ENCODE measurements at places on chromosomes 1 and 21. TPM values are rescaled to one million over a fixed set of nuclear protein-coding genes. Genes with fewer than 3 reads are reported as not detected.

DNA sequence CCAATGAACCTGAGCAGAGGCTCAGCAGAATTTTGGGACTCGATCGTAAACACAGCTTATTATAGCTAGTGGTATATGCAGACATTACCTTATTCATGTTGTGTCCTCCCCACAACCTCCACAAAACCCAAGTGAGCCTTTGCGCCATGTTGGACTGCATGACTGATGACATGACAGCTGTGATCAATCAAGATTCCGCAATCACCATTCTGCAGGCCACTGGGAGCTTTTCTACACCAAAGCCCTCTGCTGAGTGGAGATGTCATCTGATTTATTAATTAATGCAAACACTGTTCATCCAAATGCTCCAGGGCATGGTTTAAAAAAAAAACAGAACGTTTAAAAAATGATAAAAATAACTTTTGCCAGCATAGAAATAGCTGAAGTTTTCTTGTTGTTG, 7.9 kb upstream of the SRP9 start:
- no peak overlapping the region for H3K27ac ChIP-seq
- no peak overlapping the region for H3K4me3 ChIP-seq
- H3K4me1 ChIP-seq: peaks cover 36% of the 10 kb centered on the region
- no peaks in the 10 kb centered on the region for H3K36me3 ChIP-seq
- H3K27me3 ChIP-seq: no peaks in the 10 kb centered on the region

MYBPH gene
- 20.6 TPM for polyA plus RNA-seq

DNA sequence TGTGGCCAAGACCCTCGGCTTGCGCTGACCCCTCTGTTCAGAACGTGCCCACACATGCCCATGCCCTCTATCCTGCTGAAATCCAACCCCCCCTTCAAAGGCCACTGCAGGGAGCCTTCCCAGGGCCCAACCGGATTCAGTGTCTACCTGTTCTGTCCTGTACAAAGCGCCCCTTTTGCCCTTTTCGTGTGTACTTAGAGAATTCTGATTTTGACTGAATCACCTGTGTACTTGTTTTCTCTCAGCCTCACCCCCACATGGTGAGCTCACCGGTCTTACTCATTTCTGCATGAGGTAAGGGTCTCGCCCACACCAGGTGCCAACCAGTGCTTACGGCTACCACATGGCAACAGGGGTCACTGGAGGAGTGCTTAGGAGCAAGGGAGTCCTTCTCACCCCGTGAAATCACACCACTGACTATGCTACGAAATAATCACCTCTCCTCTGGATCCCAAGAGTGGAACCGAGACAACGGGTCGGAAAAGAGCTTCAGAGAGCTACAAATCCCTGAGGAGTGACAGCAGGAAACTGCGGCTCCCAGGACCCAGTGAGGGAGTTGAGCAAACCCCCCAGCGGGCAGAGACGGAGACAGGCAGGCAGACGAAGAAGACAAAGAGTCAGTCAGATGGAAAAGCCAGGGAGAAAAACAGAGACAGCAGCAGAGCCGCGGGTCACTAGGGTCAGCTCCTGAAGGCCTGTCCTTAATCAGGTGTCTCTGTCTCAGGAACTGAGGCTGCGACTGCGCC, 2.1 kb upstream of the S100A2 start:
- H3K36me3 ChIP-seq: no peaks in the 10 kb centered on the region
- H3K27ac ChIP-seq: peak overlapping the region; percentile 65
- no peak for DNase-seq

DNA sequence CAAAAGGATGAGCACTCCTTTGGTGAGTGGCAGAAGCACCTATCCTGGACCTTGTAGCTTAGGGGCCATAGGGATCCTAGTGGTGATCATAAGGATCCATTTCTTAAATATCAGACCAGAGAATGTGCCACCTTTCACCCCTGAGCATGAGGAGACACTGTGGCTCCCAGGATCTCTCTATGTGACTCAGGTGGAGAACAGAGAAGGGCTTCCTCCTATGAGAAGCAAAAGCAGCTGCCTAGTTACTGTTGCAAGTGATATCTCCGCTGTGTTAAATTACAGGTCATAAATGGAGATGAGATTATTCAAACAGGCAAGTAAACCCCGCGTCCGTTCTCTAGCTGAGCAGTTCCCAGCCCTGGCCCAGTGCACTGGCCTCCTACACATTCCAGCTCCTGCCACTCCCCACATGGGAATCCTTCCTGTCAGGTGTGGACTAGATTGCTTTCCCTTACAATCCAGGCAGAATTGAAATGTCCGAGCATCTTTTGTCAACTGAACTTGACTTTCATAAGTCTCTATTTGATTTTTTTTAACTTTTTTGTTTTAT, 26.3 kb downstream of the CLEC20A start:
- no peak overlapping the region for H3K4me3 ChIP-seq
- no peak for DNase-seq
- no peak overlapping the region for H3K27ac ChIP-seq
- no peaks in the 10 kb centered on the region for H3K4me1 ChIP-seq
- peaks cover 81% of the 10 kb centered on the region for H3K36me3 ChIP-seq

- no peak overlapping the region for H3K27ac ChIP-seq
- H3K4me1 ChIP-seq: no peaks in the 10 kb centered on the region
- H3K27me3 ChIP-seq: no peaks in the 10 kb centered on the region
- H3K4me3 ChIP-seq: no peak overlapping the region
Measured at GRCh38 chr1:53345996-53346813, 18.3 kb upstream of the LRP8 start.

DNA sequence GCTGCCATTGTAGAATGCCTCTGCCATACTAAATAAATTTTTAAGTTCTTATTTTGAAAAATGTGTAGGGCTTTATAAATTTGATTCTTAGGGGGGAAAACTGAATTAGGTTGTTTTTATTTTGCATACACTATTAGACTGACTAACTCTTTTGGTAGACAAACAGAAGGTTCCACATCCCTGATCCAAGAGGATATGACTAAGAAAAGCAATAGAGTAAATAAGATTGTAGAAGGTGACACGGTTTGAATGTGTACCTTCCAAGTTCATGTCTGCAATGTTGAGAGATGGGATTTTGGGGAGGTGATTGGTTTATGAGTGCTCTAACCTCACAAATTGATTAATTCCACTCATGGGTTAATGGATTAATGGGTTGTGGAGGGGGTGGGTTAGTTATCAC, 127.9 kb downstream of the GLUL start:
- DNase-seq: no peak
- no peaks in the 10 kb centered on the region for H3K27me3 ChIP-seq
- H3K27ac ChIP-seq: no peak overlapping the region
- no peak overlapping the region for H3K4me3 ChIP-seq

- H3K4me1 ChIP-seq: peaks cover 8% of the 10 kb centered on the region
- H3K4me3 ChIP-seq: no peak overlapping the region
- no peak for DNase-seq
- no peaks in the 10 kb centered on the region for H3K27me3 ChIP-seq
Measured at GRCh38 chr21:44969931-44970755, 30.3 kb downstream of the SLX9 start.

GRCh38 chr1:215111916-215112315, 29.4 kb downstream of the KCNK2 start:
- H3K4me3 ChIP-seq: no peak overlapping the region
- no peak overlapping the region for H3K27ac ChIP-seq
- no peaks in the 10 kb centered on the region for H3K27me3 ChIP-seq
- no peaks in the 10 kb centered on the region for H3K36me3 ChIP-seq

DNA sequence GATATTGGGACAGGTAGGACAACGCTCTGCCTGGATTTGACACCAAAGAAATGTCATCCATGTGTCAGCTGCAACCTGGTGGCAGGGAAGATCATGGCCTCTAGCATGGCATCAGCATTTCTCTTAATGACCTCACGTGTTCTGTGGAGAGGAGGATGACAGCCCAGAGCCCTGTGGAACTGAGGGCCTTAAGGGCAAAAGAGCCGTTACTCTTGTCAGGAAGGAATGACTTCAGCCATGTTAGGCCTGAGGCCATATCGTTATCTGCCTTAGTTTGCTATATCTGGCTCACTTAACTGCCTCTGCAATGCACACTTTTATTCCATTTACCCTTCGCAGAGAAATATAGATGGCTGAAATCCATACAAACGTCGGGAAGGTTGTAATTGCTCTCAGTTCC, 83.2 kb upstream of the PBX1 start:
- no peak overlapping the region for H3K4me3 ChIP-seq
- DNase-seq: no peak
- H3K27ac ChIP-seq: no peak overlapping the region
- no peaks in the 10 kb centered on the region for H3K27me3 ChIP-seq
- no peaks in the 10 kb centered on the region for H3K36me3 ChIP-seq

OR2L13 gene
- polyA plus RNA-seq: not detected

DNA sequence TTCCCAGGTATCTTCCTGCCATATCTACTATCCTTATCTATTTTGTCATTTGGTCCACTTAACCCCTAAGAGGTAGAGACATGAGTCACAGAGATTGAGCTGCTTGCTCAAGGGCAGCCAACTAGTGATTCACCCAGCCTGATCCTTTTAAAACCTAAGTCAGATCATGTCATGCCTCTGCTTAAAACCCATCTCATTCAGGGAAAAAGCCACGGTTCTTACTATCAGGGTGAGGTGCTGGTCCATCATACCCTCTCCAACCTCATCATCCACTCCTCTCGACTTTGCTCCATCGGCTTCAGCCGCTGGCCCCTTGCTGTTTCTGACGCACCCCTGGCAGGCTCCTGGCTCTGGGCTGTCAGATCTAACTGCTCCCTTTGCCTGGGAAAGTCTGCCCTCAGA, 14.4 kb upstream of the PPP1R15B start:
- no peak overlapping the region for H3K4me3 ChIP-seq
- DNase-seq: no peak
- H3K27me3 ChIP-seq: no peaks in the 10 kb centered on the region
- no peaks in the 10 kb centered on the region for H3K4me1 ChIP-seq
- no peak overlapping the region for H3K27ac ChIP-seq
- peaks cover 7% of the 10 kb centered on the region for H3K36me3 ChIP-seq

DNA sequence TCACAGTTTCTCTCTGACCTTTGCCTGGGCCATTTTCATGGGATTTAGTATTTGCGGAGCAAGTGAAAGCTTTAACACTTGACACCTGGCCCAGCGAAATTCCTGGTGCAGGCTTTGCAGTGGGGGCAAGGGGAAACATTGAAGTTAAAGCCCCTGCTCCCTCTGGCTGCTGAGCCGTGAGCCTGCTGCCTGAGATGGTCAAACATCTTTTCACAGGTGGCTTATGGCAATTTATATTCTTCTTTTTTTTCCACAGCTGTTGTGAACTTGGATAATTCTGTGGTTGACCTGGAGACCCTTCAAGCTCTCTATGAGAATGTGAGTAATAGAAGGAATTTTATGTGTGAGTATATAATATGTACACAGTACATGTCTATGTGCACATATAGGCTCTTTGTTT, 202.9 kb downstream of the FMN2 start:
- no peak overlapping the region for H3K27ac ChIP-seq
- no peaks in the 10 kb centered on the region for H3K27me3 ChIP-seq
- DNase-seq: no peak
- no peaks in the 10 kb centered on the region for H3K4me1 ChIP-seq
- no peaks in the 10 kb centered on the region for H3K36me3 ChIP-seq

DNA sequence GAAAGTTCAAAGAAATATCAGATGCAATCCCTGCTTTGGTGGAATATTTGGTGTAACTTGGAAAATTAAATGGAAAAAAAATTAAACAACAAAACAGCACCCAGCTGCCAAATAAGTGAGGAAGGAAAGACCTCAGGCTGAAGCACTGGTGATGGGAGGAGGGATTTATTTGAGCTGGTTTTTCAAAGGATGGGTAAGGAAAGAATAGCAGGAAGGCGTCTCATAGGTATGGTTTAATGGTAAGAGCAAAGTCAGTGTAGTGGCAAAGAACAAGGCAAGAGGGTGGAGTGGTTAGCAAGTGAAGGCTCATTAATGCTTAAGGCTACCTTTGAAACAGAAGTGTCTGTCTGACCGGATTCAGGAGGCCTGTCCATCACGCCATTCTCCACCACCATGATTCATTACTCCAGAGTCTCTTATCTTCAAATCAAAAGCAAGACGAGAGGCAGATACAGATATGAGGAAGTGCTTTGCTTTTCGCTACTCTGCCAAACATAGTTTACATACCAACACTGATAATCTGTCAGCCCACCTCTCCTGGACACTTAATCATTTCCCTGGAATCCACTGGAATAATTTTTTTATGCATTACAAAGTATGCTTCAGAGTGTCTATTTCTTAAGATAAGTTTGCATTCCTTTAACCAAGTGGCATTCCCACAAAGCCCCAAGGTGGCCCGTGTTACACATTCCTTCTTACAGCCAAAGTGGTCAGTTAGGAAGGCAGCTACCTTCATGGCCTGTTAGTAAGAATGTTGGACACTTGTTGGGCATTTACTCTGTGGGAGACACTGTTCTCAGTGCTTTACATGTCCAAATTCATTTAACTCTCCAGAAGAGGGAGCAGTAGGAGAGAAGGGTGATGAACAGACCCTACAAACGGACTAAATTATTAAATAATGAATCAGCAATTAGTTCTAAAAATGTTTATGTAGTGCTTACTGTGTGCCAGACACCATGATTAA, 146.6 kb downstream of the ROR1 start:
- peaks cover 19% of the 10 kb centered on the region for H3K4me1 ChIP-seq
- no peak for DNase-seq
- H3K27ac ChIP-seq: no peak overlapping the region
- H3K4me3 ChIP-seq: no peak overlapping the region
- H3K27me3 ChIP-seq: no peaks in the 10 kb centered on the region

IL19 gene
- not detected for polyA plus RNA-seq
